Osteoblast (primary cell): ENCODE measurements at places on chromosomes 1 and 21. TPM values are rescaled to one million over a fixed set of nuclear protein-coding genes. Genes with fewer than 3 reads are reported as not detected.

CXADR gene
- total RNA-seq, result under 0.01 and 0.36 TPM in 2 replicates

- DNase-seq, result no peak
Observed at GRCh38 chr1:21849909-21850576, 38.0 kb downstream of the LDLRAD2 start.

HES3 gene
- not detected in 2 replicates for total RNA-seq

GRCh38 chr1:15336866-15337265 is 72.8 kb upstream of the EFHD2 start:
- peak; percentile 73 for DNase-seq
